ENCODE measurements at places on chromosomes 3 and 15.

DNA sequence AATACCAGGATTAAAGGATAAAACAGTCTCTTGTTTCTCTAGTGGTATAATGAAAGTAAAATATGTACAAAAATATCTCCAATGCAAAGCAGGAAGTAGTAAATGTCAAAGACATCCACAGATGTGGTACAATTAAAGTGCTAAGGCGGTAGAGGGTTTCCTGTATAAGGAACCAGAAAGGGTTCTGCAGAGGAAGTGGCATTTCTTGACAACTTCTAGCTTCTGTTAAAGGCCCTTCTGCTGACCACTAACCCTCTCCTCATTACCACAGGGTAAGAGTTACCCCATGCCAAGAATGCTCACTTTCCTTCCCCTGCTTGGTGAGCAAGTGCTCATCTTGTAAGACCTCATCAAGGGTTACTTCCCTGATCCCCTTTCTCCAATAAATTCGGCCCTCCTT, 883.6 kb upstream of the NR2F2 start:
- DNase-seq = peak; percentile 2

DNA sequence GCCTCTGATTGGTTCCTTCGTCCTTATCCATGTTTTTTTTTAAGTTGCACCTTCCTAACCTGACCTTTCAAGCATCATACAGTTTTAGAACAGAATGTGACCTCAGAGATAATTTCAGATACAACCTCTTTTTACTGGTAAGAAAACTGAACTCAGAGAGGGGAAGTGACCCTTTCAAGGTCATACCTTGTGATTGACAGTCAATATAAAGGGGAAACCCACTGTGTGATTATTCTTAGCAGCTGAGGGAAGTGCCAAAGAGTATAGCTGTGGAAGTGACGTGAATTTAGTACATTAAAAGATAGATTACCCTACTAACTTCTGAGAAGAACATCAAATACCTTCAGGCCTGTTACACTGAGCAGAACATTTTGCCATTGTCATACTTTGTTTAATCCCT, 319.4 kb downstream of the NEK10 start:
- DNase-seq = no peak

- no peak for DNase-seq
Observed at GRCh38 chr3:159128628-159129027, 326.8 kb downstream of the MFSD1 start.

- DNase-seq = no peak
Observed at GRCh38 chr3:132160198-132160597, 125.4 kb upstream of the CPNE4 start.

GRCh38 chr15:91853511-91853947, at the start of gene SLCO3A1:
SLCO3A1 (plus strand) TSS chr15:91853708.
- no peak for DNase-seq

DNA sequence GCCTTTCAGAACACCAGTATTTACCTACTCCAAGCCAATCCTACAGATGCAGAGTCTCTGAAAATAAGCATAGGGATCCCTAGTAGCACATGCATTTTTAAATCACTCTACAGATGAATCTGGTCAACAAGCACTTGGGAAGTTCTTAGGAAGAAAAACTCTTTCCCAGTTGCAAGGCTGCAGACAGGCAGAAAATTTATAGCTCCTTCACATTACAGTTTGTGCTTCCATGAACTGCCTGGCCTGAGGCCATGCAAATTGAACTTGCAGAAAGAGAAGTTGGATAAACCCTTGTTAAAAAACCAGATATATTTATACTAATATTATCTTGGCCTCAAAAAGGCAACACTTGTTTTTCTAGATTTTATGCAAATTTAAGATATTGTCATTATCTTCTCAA, 256.9 kb downstream of the EPHA3 start:
- DNase-seq = no peak

DNA sequence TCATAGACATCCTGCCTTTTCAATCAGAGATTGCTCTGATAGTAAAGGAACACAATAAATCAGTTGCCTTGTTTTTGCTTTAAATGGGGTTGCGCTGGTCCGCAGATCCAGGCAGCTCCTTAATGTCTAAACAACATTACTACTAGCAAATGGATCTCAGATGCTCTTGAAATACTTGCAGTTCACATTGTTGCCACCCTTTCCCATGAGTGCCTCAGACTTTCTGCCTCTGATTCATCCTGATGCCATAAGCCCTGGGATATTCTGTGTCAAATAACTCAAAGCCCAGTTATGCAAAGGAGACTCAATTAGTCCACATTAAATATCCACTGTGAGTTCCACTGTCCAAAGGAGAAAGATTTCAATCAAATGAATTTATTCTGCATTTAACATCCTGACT, 196.7 kb downstream of the PLCH1 start:
- DNase-seq = no peak

- DNase-seq = no peak
Observed at GRCh38 chr15:67501836-67502461, 19.0 kb upstream of the C15orf61 start.

Measured in stimulated activated effector memory CD8-positive, alpha-beta T cell treated with anti-CD3 and anti-CD28 coated beads, Interleukin-12 subunit alpha, Interleukin-12 subunit beta, amount 100 ng/mL, for 72 hours (primary cell).